ENCODE measurements at places on chromosomes 2 and 18.
A peak's percentile ranks its signal among the peaks of the same experiment; 100 is the strongest.

DNA sequence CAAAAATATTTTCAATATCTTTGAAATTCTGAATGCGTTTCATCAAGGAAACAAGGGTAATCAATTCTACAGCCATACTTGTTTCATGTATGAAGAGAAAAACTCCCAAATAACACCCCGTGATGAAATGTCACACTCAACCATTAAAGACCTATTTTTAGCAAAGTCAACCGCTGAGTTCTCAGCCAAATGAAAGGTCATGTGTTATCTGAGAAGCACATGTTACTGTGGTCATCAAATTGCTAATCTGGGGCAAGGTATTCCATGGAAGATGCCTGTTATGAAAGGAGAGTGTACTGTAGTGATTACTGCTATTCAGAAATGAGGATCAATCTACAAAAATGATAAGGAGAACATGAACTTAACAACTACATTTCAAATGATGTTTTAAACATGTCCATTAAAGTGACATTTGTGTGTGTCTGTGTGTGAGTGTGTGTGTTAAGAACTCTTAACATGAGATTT is 126.7 kb downstream of the BCL2 start:
- DNase-seq: no peak

DNA sequence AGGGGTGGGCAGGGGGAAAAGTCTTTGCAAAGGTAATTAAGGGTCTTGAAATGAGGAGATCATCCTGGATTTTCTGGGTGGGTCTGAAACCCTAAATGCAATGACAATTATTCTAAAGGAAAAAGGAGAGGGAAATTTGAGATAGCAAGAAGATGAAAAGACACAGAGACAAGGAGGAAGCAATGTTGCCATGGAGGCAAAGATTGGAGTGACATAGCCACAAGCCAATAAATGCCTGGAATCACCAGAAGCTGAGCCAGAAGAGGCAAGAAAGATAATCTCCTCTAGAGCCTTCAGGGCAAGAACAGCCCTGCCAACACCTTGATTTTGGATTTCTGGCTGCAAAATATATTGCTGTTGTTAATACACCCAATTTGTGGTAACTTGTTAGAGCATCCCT is 1246.3 kb upstream of the PIK3C3 start:
- no peak for DNase-seq

DNA sequence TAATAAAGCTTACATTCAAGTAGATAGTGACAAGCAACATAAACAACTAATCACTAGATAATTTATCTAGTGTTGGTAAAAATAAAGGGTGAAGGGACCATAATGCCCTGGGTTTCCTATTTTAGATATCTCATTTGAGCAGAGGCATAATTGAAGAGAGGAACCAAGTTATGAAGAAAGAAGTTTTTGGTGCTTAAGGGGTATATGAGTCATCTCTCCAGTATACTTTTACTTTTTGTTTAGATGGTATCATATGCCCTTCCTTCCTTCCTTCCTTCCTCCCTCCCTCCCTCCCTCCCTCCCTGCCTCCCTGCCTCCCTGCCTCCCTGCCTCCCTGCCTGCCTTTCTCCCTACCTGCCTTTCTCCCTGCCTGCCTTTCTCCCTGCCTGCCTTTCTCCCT is 1053.5 kb upstream of the CELF4 start:
- DNase-seq: no peak

DNA sequence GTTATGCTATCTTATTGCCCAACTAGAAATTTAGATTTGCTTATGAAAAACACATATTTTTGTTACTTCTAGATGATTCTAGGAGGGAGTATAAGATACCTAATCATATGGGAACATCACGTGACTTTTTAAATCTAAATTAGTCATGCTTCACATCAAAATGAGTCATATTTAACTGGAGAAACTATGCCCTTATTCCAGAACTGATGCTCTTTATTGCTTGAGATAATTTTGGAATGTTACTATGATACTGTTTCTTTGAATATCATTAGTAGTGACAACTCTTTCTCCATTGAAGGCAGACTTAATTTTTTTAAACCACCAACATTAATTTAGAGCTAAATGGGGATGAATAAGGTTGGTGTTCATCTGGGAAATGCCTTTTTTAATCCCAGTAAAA is 19.9 kb upstream of the ELAC1 start:
- no peak for DNase-seq

- peak; percentile 69 for DNase-seq
Observed at GRCh38 chr2:205766779-205767359, 84.6 kb downstream of the NRP2 start.

GRCh38 chr18:26710470-26711096 is 154.9 kb downstream of the AQP4 start:
- DNase-seq: no peak

DNA sequence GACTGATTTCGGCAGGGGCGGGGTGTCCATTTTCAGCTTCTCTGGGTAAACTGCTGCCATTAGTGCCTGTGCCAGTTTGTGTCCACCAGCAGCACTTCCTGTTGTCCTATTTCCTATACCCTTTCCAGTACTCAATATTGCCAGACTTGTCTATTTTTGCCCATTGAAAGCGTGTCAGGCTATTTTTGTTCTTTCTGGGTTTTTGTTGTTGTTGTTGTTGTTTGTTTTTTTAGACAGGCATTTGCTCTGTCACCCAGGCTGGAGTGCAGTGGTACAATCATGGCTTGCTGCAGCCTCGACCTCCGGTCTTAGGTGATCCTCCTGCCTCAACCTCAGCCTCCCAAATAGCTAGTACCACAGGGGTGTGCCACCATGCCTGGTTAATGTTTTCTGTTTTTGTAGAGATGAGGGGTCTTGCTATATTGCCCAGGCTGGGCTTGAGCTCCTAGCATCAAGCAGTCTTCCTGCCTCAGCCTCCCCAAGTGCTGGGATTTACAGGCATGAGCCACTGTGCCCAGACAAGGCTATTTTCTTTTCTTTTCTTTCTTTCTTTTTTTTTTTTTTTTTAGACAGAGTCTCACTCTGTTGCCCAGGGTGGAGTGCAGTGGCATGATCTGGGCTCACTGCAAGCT is 8.5 kb downstream of the PRELID3A start:
- no peak for DNase-seq

DNA sequence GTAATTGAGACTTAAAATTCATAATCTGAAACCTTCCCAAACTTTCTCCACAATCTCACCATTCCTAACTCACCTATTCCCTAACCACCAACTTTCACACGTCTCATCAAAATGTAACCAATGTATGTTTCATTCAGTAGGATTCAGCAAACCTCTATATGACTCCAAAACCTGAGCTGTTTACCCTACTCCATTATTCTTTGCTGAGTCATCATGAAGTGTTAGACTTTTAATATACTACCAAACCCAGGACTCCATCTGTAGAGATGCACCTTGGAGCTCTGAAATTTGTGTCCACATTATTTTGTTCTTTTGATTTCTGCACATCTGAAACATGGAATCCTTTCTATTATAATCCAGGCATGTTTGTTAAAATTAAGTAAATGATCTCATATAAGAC is 727.0 kb upstream of the PIK3C3 start:
- no peak for DNase-seq

- DNase-seq: no peak
Observed at GRCh38 chr2:155846259-155846658, 486.3 kb downstream of the NR4A2 start.

GRCh38 chr2:51201295-51201694 is 169.4 kb upstream of the NRXN1 start:
- no peak for DNase-seq
